ENCODE measurements at places on chromosomes 1 and 21.

DNA sequence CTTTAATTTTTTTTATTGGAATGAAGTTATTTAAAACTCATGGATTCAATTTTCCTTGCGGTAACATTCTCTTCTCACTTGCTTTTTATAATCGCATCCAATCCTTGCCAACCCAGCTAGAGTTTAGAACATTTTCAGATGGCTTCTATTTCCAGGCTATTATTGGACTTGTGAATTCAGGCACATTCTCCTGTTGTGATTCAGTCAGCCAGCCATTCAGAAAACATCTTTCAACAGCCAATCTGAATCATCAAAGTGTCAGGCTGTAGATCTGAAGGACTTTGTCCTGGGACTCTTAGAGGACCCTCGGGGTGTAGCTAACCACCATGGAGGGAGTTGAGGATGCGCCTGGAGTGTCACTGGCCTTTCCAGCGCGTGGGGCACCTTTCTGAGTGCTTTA is 92.4 kb downstream of the PRDM2 start:
- DNase-seq, result no peak

- DNase-seq, result no peak
Measured at GRCh38 chr1:115874904-115875303, 34.0 kb upstream of the NHLH2 start.

DNA sequence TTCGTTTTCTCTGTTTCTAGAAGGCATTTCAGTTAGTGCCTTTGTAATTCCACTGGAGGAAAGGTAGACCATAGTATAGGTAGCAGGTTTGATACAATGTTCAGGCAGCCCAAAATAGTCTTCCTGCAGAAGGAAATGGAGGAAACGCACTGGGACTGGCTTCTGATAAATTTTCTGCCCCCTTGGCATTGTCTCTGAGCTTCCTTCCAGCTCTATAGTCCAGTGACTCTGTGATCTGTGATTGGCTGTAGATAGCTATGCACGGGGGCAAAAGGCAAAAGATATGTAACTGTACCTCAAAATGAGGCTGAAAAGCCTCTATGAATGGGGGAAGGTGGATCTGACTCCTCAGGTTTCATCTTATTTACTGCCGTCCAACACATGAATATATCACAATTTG is 5.8 kb upstream of the MAGOH start:
- no peak for DNase-seq

DNA sequence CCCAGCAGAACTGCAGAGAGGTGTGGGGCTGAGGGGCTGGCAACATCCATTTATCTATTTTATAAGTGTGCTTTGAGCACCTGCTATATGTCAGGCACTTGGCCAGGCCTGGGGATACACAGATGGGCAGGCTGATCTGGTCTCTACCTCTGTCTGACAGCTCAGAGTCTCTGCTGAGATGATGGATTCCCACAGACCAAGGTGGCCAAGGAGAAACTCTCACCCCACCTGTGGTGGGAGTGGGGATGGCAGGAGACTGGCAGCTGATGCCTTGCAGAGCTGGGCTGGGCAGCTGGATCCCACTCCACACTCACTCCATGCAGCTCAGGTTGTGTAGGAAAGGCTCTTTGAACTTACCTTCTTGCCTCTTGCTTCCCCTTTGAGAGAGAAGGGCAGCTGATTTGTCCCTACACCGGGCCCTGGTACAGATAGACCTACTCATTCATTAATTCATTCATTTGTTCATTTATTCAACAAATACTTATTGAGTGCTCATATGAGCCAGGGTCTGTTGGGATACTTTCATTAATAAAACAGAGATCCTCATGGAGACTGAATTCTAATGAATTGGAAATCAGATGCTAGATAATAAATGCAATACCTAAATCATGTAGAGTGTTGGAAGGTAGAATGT is 9.0 kb downstream of the ADORA1 start:
- DNase-seq, result no peak

- DNase-seq, result no peak
Measured at GRCh38 chr1:20137055-20137454, 2.1 kb upstream of the PLA2G2F start.

- no peak for DNase-seq
Measured at GRCh38 chr1:222049176-222049575, 307.3 kb upstream of the DUSP10 start.

- no peak for DNase-seq
Measured at GRCh38 chr1:51416910-51417309, 86.5 kb upstream of the TTC39A start.

GRCh38 chr1:183807549-183808168 is 2.7 kb downstream of the RGL1 start:
- DNase-seq, result no peak

GRCh38 chr21:39064325-39065012 is 118.8 kb downstream of the PSMG1 start:
- DNase-seq, result no peak

DNA sequence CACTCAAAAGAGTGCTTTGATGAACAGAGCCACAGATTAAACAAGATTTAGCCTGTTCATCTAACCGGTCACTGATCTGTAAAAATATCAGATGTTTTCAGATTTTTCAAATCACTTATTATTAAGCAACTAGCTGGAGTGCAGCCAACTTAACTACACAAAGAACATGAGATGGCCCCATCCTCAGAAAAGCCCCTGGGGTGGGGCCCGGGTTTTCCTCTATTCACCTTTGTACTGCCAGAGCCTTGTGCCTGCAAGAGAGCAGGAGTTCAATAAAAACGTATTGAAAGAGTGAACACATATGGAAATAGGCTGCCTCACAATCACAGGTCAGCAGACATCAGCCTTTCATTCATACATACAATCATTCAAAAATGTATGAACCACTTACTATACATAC is 516.1 kb downstream of the OMA1 start:
- no peak for DNase-seq

DNA sequence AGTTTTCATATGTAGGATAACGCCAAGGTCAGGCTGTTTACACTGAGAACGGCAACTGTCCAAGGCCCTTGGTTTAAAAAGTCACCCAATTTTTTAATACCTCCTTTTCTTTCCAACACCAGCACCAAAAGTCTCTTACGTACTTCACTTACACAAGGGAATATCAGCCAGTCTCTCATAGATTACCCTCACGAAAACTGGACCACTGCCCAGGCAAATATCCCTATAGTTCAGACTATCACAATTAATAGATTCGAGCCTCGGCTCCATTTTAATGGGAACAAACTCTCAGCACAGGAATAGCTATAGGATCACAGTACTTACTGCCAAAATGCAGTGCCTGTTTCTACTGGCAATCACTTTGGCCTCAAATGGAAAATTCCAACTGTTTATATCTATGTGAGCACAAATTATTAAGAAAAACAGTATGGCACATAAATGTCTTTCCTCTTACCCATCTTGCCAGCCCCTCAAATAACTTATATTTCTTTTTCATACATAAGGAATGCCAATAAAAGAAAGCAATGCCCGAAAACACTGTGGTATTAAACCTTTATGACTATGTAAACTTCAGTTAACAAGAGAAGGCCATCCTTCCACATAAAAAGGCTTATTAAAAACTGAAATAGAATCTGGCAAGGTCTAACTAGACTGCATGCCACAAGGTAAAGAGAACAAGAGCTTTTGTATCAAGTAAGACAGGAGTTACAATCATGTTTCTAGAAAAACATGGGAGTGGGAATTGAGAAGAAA is 97.8 kb downstream of the SLC45A1 start:
- no peak for DNase-seq

DNA sequence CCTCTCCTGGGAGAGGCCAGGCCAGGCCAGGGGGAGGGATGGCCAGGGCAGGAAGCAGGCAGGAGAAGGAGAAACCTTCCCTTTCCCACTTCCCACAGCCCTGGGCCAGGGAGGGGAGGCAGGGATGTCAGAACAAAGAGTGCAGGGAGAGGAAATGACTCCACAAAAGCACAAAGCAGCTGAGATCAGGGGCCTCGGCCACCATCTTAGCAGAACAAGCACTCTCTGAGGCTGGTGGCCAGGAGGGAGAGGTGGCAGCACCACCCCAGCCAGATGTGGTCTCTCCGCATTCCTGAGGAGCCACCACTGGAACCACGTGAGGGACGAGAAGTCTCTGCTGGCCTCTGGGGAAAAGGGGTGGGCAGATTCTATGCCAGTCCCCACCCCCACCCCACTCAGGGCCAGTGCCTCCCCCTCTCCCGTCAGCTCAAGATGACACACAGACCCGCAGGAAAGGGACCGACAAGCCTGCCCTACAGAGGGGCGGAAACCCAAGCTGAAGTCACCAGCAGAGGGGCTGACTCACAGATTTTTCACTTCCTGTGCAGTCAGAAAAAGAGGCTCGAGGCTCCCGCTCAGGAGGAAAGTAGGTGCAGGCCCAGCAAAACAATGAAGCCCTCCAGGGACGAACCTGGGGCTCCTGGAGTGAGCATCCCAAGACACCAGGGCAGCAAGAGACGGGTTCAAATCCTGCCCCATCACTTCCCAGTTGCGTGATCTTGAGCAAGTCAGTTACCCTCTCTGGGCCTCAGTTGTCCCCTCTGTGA is 24.1 kb upstream of the ALDH4A1 start:
- DNase-seq, result peak; percentile 66

DNA sequence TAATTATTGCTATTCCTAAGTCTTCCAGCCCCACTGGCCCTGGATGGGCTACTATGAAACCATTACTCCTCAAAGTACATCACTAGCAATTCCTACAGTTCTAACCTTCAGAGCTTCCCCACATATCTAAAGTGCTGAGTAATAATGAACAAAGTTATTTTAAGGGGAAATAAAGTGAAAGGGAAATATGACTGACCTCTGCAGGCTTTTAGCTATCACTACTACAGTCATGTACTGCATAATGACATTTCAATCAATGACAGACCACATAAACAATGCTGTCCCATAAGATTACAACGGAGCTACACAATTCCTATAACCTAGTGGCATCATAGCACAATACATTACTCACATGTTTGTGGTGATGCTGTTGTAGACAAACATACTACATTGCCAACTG is 32.5 kb upstream of the ASPM start:
- no peak for DNase-seq

- DNase-seq, result no peak
Measured at GRCh38 chr21:31659286-31659535, 282 bp upstream of the SOD1 start.

DNA sequence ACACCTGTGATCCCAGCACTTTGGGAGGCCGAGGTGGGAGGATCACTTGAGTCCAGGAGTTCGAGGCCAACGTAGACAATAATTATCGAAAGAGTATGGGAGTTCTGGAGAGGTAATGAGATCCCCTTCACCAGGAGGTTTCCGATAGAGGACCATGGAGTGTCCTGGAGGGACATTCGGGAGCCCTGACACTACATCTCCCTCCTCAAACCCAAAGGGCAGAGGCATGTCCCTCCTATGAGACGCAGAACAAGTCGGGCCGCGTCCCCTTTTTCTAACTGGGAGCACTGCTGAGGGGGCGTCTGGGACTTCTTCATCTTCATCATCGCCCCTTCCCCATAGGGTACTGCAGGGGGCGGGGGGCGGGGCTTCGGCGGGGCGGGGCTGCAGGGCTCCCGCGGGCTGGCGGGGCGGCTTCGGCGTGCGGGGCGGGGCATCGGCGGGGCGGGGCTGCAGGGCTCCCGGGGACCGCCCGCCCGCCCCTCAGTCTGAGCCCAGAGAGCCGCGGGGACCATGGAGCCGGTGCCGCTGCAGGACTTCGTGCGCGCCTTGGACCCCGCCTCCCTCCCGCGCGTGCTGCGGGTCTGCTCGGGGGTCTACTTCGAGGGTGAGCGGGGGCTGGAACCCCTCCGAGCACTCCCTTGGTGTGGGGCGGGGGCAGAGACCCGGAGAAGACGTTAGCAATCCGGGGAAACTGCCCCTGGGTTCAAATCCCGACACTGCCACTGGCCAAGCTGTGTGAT is at the start of gene THEMIS2:
Gene THEMIS2, plus strand, starts transcription at position 486 of the 743 bp plus-strand sequence. Its CDS starts 28 bp downstream, at position 514.
- DNase-seq, result peak; percentile 67

DNA sequence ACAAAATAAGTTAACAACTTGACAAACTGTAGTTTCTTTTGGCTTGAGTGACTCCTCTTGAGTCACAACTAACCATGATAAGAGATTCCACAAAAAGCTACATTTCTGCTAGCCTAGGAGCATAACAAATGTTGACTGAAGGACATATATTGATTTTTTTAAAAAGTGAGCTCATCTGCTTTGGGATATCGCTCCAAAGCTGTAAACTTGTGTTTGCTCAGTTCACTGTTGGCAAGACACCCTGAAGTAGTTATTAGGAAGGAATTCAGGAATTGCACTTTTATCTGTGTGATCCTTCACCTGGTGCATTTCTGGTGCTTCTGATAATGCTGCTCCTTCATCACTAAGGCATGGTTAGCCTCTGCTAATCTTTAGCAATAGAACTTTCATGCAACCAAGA is 23.7 kb downstream of the RWDD3 start:
- DNase-seq, result no peak

DNA sequence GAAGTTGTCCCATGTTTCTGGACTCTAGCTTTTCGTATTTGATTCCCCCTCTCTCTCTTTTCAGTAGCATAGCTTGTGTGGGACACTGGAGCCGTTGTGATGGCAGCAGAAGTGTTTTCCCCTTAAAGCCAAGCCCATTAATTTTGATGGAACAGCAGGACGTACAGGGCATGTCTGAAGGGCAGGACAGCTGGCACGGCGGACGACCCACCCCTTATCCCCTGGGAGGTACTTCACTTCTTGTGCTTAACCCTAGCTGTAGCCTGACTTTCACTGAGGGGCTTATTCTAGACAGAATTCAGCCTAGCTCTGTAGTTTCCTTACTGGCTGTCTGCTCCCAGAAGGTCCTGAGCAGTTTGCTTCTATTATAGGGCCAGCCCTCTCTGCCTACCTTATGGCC is 8.6 kb upstream of the PPFIA4 start:
- no peak for DNase-seq

DNA sequence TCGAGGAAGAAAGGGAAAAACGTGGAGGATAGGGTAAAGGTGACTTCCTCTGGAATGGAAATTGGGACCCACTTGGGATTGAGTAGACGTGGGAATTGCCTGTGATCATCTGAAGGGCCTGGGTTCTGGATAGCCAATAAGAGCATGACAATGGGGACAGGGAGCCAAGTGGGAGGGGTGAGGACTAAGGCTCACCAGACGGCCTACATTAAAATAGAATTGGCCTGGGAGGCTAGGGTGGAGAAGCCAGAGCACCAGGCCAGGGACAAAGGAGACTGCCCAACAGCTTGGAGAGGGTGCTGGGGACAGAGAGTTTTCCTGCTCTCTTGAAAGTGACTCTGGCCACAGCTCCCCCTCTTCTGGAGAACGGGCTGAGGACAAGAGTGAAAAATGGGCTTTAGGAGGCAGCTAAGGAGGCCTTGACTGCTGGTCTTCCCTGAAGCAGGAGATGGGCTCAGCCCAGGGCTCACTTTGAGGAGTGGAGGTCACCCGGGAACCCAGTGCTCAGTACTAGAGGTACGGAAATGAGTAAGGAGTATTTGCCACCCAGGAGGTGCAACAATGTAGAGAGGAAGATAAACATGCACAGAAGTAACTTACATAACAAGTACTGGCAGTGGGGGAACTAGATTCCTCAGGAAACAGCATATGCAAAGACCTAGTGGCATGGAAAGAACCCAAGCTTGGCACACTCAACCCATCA is 18.8 kb downstream of the INKA2 start:
- no peak for DNase-seq

DNA sequence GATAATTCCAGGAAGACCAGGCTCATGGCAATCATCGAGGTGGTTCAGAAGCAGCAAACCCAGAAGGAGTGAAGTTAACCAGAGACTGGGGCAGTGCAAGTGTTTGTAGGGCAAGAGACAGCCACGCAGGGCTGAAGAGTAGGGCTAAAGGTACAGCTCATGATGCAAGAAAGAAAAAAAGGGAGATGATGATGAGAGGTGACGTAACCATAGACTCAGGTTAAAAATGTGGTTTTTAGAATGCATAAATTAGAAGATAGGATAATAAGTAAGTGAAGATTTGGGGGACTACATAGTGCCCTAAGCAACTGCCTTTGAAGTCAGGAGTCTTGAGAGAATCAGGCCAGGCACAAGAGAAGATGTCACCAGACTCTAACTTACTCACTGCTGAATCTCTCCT is 333 bp downstream of the LCE7A start:
- DNase-seq, result no peak
